ENCODE measurements at places on chromosomes 11 and 22. TPM values are rescaled to one million over a fixed set of nuclear protein-coding genes. Genes with fewer than 3 reads are reported as not detected.

Gene MRPL17
- polyA plus RNA-seq = 88.3 TPM

Gene DDIAS
- 4.4 TPM for polyA plus RNA-seq

Gene PATE4
- not detected for polyA plus RNA-seq

Gene SMC1B
- not detected for polyA plus RNA-seq

Gene NAALADL1
- polyA plus RNA-seq = not detected

Gene APOL6
- polyA plus RNA-seq = 0.88 TPM

Gene RAB36
- polyA plus RNA-seq = 6.8 TPM

Gene SYT7
- 1.1 TPM for polyA plus RNA-seq

Gene MAPK1
- 25.6 TPM for polyA plus RNA-seq

Gene CELSR1
- polyA plus RNA-seq = 1.8 TPM

Gene CRYBB2
- polyA plus RNA-seq = 0.69 TPM

Gene TMEM135
- polyA plus RNA-seq = 3.0 TPM

Gene EML3
- polyA plus RNA-seq = 43.0 TPM

Gene YPEL1
- 2.4 TPM for polyA plus RNA-seq

Gene NPTXR
- polyA plus RNA-seq = 1.1 TPM

Gene THY1
- 1,905 TPM for polyA plus RNA-seq

Gene SHANK3
- 0.88 TPM for polyA plus RNA-seq

Gene ZBTB16
- not detected for polyA plus RNA-seq

Gene CYP2D6
- 0.32 TPM for polyA plus RNA-seq

Gene HTATIP2
- not detected for polyA plus RNA-seq

Gene LPXN
- 4.4 TPM for polyA plus RNA-seq

Gene COA4
- polyA plus RNA-seq = 172 TPM

Gene MRPL11
- 33.9 TPM for polyA plus RNA-seq

Gene RPUSD4
- 24.0 TPM for polyA plus RNA-seq

Data from SK-N-SH (cell line).